ENCODE measurements at places on chromosomes 4 and X. TPM values are rescaled to one million over a fixed set of nuclear protein-coding genes. Genes with fewer than 3 reads are reported as not detected.
A peak's percentile ranks its signal among the peaks of the same experiment; 100 is the strongest.

- H3K27ac ChIP-seq = no peak overlapping the region
- no peaks in the 10 kb centered on the region for H3K27me3 ChIP-seq
- no peak for DNase-seq
- H3K4me1 ChIP-seq = no peaks in the 10 kb centered on the region
- H3K4me3 ChIP-seq = no peak overlapping the region
These were observed 132.4 kb downstream of the RPA4 start for GRCh38 chrX:97016106-97016505.

- H3K27me3 ChIP-seq = no peaks in the 10 kb centered on the region
- DNase-seq = no peak
- no peak overlapping the region for H3K4me3 ChIP-seq
- peaks cover 17% of the 10 kb centered on the region for H3K4me1 ChIP-seq
- peak overlapping the region; percentile 16 for H3K27ac ChIP-seq
- H3K36me3 ChIP-seq = peaks cover 52% of the 10 kb centered on the region
These were observed 15.1 kb downstream of the TRAPPC2 start for GRCh38 chrX:13719192-13719856.

DNA sequence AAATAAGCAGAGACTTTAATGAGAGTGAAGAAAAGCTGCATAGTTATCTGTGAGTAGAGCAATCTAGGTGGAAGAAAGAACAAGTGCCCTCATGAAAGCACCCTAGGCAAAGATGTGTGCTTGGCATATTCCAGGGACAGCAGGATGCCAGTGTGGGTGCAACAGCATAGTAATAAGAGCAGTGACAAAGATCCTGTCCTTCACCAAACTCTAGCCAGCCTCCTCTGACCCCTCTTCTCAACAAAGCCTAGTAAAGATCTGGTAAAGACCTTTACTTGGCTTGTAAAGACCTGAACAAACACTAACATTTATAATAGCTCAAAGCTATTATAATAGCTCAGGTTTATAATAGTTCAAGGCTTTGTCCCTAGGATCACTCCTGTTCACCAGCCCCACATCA, 735.4 kb downstream of the PCDH7 start:
- no peaks in the 10 kb centered on the region for H3K27me3 ChIP-seq
- no peaks in the 10 kb centered on the region for H3K4me1 ChIP-seq
- H3K27ac ChIP-seq = no peak overlapping the region
- DNase-seq = no peak

DNA sequence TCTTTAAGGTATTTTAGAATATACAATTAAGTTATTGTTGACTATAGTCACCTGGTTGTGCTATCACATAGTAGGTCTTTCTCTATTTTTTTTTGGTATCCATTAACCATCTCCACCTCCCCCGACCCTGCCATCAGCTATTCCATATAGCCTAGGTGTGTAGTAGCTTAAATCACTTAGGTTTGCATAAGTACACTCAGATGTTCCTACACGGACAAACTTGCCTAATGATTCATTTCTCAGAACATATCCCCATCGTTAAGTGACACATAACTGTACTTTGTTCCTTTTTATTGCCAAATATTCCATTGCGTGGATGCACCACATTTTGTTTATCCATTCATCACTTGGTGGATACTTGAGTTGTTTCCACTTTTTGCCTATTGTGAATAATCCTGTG, 67.9 kb downstream of the SLAIN2 start:
- no peak for DNase-seq
- H3K4me1 ChIP-seq = peaks cover 9% of the 10 kb centered on the region
- no peak overlapping the region for H3K4me3 ChIP-seq
- H3K27me3 ChIP-seq = no peaks in the 10 kb centered on the region
- no peak overlapping the region for H3K27ac ChIP-seq

DNA sequence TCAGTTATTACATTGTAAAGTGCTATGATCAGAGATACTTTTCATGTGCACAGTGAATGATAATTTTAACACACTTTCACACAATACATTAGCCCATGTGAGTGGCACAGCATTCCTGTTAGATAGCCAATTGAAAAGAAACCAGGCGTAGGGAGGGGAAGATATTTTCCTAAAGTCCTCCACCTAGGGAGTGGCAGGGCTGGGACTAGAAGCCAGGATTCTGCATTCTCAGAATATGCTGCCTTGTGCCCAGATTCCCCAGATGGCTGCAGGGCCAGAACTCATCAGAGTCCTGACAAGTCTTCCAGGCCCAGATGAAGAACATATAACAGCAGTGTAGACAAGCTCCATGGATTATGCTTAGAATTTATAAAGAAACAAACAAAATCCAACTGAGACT, 350.2 kb downstream of the AFF2 start:
- no peak overlapping the region for H3K27ac ChIP-seq
- no peaks in the 10 kb centered on the region for H3K27me3 ChIP-seq
- H3K36me3 ChIP-seq = no peaks in the 10 kb centered on the region
- no peak overlapping the region for H3K4me3 ChIP-seq
- no peak for DNase-seq

- H3K27ac ChIP-seq = no peak overlapping the region
- H3K4me3 ChIP-seq = no peak overlapping the region
- H3K4me1 ChIP-seq = no peaks in the 10 kb centered on the region
These were observed 39.2 kb upstream of the USP9X start for GRCh38 chrX:41045960-41046567.

- peaks cover 12% of the 10 kb centered on the region for H3K4me1 ChIP-seq
- H3K4me3 ChIP-seq = no peak overlapping the region
- no peaks in the 10 kb centered on the region for H3K27me3 ChIP-seq
- DNase-seq = no peak
- no peak overlapping the region for H3K27ac ChIP-seq
These were observed 16.5 kb upstream of the CYBB start for GRCh38 chrX:37763400-37763799.

- peaks cover 10% of the 10 kb centered on the region for H3K27me3 ChIP-seq
- DNase-seq = no peak
- H3K4me1 ChIP-seq = no peaks in the 10 kb centered on the region
- H3K36me3 ChIP-seq = no peaks in the 10 kb centered on the region
- H3K27ac ChIP-seq = no peak overlapping the region
- H3K4me3 ChIP-seq = no peak overlapping the region
These were observed 32.6 kb downstream of the BEND4 start for GRCh38 chr4:42119886-42120285.

Gene SLBP
- 184 TPM for total RNA-seq

Gene NSUN7
- 0.19 TPM for total RNA-seq

Gene SYNPO2
- total RNA-seq = 0.33 TPM
